ENCODE measurements at places on chromosomes 5 and 9.

- DNase-seq = no peak
Observed at GRCh38 chr9:4096121-4096520, 203.7 kb downstream of the GLIS3 start.

GRCh38 chr5:132840313-132840712 lies 9.9 kb upstream of the SHROOM1 start:
- DNase-seq = no peak

DNA sequence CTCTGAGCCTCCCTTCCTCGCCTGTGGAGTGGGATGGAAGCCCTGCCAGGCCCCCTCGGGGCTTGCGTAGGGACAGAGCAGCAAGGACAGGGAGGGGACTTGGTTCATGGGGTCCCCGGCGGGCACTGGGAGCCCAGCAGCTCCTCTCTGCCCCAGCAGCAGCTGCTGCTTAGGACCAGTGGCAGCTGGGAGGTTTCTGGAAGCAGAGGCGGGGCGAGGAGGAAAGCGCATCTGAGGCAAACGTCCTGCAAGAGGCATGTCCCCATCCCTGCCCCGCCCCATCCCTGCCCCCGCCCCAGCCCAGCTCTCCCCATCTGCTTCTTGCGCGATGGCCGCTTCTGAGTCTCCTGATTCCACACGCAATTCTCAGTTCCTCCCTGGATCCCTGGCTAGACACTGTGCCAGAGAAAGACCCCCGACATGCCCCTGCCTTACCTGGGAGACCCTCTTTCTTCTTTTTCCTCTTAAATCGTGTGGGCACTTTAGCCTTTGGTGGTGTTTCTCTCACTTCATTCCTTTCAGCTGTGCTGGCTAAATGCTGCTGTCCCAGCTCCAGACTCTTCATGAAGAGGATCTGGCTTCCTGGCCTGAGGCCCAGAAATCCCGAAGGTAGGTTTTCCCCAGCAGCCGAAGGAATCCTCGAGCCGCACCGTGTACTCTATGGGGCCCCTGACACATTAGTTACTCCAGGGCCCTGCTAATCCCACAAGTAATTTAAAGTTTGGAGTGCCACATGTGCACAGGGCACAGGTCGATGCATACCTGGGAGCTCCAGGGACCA lies 4.4 kb upstream of the OR2S2 start:
- DNase-seq = no peak

GRCh38 chr9:126605792-126606482 lies 7.8 kb upstream of the LMX1B start:
- no peak for DNase-seq

GRCh38 chr5:61569353-61569752 lies 237.3 kb downstream of the ZSWIM6 start:
- no peak for DNase-seq

DNA sequence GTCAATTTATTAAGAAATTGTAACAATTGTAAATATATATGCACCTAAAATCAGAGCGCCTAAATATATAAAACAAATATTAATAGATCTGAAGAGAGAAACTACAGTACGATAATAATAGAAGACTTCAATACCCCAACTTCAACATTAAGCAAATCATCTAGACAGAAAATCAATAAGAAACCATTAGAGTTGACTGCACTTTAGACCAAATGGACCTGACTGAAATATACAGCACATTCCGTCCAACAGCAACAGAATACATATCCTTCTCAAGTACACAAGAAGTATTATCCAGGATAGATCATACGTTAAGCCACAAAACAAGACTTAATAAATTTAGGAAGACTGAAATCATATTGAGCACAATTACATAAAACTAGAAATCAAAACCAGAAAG lies 208.7 kb downstream of the MED10 start:
- DNase-seq = no peak

DNA sequence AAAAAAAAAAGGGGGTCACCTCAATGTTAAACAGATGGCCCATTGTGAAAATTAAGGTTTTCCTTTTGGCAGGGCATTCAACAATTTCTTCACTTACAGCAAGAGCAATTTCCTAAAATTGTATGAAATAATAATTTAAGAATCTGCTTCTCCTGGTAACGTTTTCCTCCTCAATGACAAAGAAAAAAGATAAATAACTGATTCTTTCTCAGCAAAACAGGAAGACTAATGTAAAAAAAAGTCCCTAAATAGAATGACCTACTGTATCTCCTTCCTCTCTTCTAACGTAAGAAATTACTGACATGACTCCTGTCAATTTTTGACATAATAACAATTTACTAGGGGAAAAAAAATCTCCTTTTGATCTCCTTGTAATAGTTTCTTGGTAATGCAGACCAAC lies 25.5 kb downstream of the ABHD17B start:
- no peak for DNase-seq
